ENCODE measurements at places on chromosomes 2 and 18.

- DNase-seq: no peak
These were observed 119.9 kb upstream of the TEX51 start for GRCh38 chr2:126778561-126779501.

GRCh38 chr2:192465141-192465540, 270.4 kb upstream of the TMEFF2 start:
- no peak for DNase-seq

DNA sequence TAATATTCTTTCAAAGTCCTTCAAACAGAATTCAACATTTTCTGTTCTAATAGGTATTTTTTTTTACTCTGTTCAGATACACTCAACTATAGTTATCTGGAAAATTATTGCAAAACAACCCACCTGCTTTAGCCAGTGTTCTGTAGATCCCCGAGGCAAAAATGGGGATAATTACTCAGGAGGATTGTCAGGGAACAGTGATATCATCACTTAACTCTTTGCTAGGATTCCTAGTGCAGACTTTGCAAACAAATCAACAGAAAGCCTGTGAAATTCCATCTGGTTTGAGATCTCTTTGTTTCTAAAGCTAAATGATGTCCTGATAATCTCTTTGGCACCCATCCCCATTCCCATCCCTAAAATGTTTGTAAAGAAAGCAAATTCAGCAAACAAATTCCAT, 413.6 kb upstream of the MEIS1 start:
- no peak for DNase-seq

DNA sequence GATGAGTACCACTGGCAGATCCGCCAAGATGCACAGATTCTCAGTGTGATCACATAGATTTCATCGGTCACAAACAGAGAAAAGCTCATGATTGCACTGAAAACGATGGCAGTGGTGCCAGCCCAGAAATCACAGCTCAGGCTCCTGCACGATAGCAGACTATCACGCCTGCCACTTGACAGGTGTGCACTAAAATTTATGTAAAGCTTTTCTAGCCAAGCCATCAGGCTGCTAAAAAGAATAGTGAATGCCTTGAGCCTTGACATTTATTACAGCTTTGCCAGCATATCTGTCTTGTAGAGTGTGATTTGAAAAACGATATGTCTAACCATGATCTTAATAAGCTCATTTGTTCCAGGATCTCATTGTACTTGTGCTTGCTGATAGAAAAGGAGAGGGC, 409.5 kb upstream of the CWC22 start:
- DNase-seq: no peak

- no peak for DNase-seq
These were observed 980 bp upstream of the PPP4R1 start for GRCh38 chr18:9615280-9615797.

DNA sequence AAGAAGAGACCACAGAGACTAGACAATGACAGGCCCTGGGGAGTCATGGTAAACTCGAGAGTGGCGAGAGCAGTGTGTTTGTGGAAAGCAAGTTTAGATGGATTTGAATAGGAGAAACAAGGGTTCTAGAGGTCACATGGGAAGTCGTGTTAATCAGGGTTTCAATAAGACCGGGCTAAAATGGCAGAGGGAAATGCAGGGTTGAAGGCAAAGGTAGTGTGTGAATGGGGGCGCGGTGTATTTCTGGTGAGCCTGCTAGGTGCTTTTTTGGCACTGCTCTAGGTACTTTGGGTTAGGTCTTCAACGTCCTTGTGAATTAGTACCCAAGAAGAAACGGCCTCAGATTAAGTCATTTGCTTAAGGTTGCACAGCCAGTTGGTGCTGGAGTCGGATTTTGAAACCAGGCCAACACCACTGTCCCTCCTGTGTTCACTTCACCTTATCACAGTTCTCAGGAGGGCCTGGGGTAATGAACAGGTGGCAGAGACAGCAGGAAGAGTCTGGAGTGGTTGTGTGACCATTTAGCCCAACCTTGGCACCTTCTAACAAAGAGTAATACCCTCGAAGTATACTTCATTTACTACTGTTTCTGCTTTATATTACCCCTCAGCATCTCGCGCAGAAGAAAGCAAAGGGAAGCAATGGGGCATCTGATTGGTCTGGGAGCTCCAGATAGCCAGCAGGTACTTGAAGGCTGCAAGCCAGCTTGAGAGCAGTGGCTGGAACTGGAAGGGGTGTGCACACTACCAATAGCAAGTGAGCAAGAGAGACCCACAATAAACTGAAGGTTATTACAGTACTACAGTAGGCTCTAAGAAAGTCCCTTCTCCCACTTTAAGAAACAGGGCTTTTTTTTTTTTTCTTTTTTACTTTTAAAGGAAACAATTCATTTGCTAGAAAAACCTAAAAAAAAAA, 33.4 kb upstream of the GAREM2 start:
- no peak for DNase-seq

DNA sequence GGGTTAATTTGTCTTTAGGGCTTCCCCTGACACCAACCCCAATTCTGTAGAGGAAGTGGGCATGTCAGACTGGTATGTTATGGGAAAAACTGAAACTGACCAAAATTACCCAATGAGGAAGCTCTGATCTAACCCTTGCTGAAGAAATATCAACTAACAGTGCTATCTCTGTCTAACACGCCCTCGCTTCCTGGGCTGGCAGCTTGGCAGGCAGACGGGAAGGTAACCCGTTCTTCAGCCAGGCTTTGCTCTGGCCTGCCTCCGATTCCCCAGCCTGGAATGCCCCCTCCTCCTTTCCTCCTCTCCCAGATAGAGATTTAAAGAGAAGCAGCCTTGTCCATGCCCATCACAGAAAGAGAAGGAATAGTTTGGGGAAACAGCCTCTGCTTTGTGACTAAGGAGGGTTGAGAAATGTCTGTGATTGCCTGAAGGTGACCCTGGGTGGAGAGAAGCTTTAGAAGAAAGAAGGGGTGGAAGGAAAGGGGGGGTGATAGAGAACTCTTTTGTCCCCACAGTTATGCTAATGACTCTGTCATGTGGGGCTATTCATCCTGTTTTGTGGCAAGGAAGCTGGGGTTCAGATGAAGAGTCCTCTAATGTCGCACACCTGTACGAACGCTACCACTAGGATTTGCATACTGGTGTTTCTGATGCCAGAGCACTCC, 15.4 kb downstream of the HK2 start:
- DNase-seq: no peak

DNA sequence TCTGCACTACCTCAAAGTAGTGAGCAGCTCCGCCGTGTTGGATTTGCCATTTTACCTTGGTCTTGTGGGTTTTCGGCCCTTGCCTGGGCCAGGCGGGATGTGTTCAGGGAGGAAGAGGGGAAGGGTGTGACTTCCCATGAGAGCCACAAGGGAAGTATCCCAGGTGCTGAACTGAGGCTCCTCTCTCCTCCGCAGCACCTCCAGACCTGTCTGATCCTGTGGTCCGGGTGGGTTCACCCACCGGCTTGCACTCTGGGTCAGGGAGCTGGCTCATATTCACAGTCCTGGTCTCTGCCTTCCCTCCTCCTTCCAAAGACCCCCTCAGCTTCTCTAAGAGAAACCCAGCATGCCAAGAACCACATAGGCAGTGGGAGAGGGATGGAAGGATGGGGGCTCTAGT, 235.8 kb downstream of the SEPTIN10 start:
- no peak for DNase-seq

- no peak for DNase-seq
These were observed 97.2 kb downstream of the SP100 start for GRCh38 chr2:230512955-230513748.

DNA sequence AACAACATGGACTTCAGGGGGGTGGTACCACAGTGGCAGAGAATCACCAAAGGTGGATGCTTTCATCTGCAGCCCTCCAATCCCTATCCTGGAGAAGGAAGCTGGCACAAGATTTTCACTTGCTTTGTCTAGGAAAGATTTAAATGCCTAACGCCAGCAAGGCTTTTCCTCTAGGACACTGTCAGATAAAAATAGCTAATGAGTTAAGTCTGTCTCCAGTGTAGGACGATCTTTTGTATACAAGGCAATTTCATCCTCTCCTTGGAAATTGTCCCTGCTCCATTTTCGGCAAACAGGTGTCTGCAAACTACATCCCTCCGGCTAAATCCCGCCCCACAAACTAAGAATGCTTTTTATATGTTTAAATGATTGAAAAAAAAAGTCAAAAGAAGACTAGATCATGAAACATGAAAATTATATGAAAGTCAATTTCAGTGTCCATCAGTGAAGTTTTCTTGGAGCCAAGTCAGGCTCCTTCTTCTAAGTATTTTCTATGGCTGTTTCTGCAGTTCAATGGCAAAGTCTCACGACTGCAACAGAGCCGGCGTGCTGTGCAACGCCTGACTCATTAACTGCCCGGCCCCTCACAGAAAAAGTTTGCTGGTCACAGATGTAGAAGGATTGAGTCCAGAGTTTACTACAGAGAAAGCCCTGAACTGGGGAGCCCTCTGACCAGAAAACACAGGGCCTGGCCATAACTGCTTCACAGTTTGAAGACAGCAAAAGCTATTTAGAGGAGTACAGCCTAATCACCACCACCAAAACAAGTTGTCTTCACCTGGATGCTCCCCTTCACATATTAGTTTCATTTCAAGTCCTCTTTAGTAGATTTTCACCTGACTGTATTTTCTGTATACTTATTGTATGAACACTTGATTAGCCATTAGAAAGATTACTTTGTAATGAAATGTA, 52.3 kb downstream of the PIEZO2 start:
- no peak for DNase-seq

DNA sequence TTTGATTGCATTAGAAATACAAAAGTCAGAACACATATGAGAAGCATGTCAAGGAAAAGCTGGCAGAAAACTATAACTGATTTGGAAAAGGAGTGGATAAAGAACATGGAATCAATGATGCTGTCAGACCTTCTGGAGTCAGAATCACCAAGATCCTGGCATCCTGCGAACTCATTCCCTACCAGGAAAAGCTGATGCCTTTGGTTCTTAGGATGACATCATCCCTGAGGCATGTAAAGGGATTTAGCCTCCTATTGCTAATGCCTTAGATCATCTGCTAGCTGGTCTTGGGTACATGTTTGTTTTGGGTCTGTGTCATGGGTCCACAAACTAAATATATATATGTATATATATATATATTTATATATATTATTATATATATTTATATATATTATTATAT, 680.7 kb downstream of the EPHA4 start:
- DNase-seq: no peak

DNA sequence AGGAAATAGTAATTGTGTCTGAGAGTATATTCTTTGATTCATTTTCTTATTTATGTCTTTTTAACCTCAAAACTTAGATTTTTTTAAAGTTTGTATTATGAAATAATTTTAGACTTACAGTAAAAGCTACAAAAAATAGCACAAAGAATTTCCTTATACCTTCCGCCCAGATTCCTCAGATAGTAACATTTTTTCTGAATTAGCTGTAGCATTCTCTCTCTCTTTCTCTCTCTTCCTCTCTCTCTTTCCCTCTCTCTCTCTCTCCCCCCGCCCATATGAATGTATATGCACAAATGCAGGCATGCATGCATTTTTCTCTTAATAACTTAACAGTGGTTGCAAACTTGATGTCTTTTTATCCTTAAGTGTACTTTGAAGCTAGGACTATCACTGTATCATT, 361.1 kb upstream of the NRP2 start:
- no peak for DNase-seq

DNA sequence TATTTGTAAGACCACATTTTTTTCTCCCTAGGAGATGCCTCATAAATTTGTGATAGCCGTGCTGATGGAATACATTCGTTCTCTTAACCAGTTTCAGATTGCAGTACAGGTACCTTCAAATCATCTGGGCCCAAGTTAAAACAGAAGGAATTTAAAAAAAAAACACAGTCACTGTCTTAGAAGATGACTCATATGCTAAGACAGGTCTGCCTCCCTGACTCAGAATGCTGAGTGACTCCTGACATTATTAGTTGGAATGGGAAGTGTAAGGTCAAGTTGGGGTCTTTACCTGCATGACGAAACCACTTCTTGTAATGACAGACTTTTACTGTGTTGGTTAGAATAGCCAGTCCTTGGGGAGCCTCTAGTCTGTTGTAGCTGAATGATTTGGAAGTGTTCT, 26.3 kb downstream of the RMC1 start:
- DNase-seq: no peak

DNA sequence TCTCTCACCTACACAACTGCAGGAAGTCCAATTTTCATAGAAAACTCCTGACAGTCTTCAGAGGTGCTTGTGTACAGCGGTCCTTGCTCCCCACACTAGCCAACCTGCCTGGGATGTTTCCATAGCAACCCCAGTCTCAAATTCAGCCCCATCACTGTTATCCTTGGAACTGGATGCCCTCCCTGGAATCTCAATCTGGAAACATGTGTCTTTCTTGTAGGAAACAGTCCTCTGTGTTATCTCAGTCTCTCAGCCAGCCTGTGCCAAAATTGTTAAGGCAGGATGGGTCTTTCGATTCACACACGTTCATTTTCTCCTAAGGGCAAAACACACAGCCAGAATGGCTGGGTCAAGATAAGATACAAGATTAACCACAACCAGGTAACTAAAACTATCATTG, 295.5 kb upstream of the RND3 start:
- DNase-seq: no peak

GRCh38 chr2:88082781-88083180, 15.2 kb downstream of the SMYD1 start:
- no peak for DNase-seq

- no peak for DNase-seq
These were observed 2.9 kb upstream of the TNP1 start for GRCh38 chr2:216862628-216863398.

DNA sequence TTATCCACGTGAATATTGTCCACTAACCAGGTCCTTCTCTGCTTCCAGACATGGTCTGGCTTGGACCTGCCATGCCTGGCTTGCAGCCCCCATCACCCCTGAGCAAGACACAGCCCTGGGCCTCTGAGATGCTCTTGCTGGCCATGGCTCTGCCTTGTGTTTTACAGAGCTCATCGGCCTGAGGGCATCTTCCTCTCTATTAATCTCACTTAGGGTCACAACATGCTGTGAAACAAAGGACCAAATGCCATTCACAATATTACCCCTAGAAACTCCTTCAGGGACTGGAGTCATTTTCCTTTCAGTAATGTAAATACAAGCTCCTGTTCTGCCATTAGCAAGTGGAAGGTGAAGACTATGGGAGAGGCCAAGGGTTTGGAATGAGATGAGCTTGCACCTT, 6.8 kb upstream of the TPO start:
- no peak for DNase-seq

GRCh38 chr2:57906152-57906732, 140.4 kb upstream of the VRK2 start:
- DNase-seq: no peak

- DNase-seq: no peak
These were observed 74.1 kb downstream of the DGKD start for GRCh38 chr2:233428438-233428837.

- no peak for DNase-seq
These were observed 1.7 kb upstream of the FZD5 start for GRCh38 chr2:207771421-207771820.

- DNase-seq: no peak
These were observed 75.2 kb upstream of the OTOS start for GRCh38 chr2:240215676-240216051.

GRCh38 chr2:16785149-16785548, 119.5 kb upstream of the CYRIA start:
- no peak for DNase-seq

GRCh38 chr2:223621901-223622300, 19.7 kb upstream of the SCG2 start:
- DNase-seq: no peak

GRCh38 chr2:229616433-229616832, 97.9 kb downstream of the DNER start:
- DNase-seq: no peak
